ENCODE measurements at places on chromosomes 5 and 9.

DNA sequence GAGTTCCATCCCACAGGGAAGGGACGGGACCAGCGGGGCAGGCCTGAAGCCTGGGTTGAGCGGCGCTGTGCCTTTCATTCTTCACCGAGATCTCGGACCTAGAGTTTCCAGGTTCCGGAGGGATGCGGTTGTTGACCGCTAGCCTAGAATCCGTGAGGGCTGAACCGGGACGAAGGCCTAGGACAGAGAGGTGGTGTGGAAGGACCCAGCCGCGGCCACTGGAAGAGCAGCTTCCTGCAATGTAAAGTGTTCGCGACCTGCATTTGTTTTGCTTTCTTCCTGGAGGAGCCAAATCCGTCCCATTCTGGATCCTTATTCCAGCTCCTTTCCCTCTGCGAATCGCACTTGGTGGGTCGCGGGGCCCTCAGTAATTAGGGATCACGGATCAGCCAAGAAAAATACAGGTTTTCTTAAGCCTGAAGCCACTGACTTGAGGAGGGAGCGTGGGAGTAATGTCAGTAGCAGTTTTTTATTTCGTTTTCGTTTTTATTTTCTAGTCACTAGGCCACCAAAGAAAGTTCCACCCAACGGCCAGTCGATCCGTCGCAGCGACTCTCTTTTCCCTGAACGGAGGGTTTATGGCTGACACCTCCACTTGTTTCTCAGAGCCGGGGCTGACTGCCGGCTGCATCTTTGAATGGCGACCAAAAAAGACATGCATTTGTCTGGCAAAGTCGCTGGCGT, 48.6 kb downstream of the ANXA2R start:
- DNase-seq = no peak

- no peak for DNase-seq
Measured at GRCh38 chr9:89329917-89330316, 11.6 kb downstream of the SECISBP2 start.

GRCh38 chr5:56492812-56493211, 259.7 kb upstream of the ANKRD55 start:
- no peak for DNase-seq

DNA sequence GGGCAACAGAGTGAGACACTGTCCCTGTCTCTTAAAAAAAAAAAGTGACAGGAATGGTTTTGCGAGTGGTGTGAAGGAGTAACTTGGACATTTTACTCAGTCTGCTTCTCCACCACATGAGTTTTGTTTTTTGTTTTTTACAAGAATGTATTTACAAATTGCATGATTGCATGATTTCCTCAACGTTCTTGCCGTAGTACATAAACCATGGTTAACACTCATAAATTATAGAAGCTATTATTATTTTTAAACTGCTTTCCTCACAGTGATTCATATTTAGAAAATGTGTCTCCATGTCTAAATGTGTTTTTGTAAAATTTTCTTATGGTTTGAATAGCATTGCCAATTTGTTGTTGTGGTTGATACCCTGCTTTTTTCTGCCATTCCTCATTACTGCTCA, 220.0 kb downstream of the GOLPH3 start:
- no peak for DNase-seq

GRCh38 chr5:84861306-84861705, 476.6 kb upstream of the EDIL3 start:
- DNase-seq = no peak

Data from stimulated activated CD8-positive, alpha-beta memory T cell treated with anti-CD3 and anti-CD28 coated beads, Interleukin-4, amount 100 ng/mL, for 1 hour (primary cell).